NCI-H446 (cell line): ENCODE measurements at places on chromosomes 4 and X.

GRCh38 chrX:101957174-101957573 lies 25.3 kb upstream of the ZMAT1 start:
- no peak for DNase-seq

DNA sequence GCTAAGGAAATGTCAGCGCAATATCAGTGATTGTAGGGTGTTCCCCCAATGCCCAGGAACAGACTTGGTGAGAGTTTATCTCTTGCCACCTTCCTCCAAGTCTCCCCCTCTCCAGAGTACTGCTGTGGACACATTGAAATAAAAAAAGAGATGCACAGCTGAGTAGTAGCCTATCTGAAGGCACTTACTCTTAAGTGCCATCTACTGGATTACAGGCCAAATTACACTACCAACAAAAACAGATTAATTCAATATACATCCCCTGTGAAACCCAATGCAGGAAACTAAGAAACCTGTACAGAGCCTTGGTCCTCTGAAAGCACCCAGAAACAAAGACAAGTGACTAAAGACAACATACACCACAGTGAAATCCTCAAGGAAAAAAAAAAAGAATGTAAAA lies 460.3 kb downstream of the ZIC3 start:
- DNase-seq = no peak

- no peak for DNase-seq
Observed at GRCh38 chrX:103624111-103624510, 4.7 kb upstream of the TCEAL1 start.

DNA sequence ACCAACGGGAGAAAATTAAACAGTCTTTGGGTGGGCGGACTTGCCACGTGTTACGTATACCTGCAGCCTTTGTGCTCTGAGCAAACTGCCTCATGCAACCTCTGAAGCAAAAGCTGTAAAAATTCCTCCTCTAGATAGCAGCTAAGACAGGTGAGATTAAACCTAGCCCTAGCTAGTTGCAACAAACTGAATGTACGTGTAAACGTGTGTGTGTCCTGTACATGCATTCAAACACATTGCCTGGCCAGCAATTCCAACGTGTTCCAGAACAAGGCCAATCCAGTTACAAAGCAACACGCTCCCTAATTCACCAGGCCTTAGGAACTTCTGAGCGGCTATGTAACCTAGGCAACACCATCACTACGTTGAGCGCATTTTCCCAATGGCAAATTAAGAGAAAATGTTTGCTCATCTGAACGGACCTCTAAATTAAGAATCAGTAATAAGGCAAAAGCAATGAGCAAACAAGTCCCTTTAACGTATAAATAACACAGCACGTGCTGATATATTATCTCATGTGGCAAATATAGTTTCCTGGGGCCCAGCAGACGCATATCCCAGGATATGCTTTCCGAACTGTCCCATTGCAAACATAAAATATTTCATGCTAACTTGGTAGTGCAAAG lies 792 bp downstream of the PPID start:
- DNase-seq = no peak

- no peak for DNase-seq
Observed at GRCh38 chrX:19695884-19696283, 180.6 kb upstream of the MAP3K15 start.

DNA sequence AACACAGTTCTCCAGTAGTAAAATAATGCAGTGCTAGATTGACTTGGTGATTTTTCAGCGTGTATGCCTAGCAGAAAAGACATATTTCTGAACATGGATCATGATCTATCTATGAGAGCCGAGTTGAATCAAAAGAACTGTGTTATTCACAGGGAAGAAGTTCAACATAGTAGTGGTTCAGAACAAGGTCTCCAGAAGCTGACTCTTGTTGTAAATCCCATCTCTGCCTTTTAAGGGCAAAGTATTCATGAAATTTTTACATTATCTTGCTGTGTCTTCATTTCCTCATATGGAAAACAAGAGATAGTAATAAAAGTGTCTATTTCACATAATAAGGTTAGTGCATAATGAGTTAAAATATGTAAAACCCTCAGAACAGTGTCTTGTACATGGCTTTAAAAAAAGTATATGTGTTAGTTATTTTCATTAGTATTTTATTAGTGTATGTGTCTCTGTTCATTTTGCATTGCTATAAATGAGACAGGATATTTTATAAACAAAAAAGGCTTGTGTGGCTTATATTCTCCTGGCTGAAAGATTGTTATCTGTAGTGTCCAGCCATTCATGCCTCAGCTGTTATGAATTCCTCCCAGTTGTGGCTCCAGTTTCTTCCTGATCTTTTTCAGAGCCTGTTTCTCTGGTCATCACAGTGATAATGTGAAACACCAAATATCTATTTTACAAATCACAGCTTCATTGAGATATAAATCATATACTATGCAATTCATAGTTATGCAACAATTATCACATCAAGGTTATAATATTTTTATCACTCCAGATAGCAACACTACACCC lies 1351.2 kb downstream of the STIM2 start:
- DNase-seq = no peak

- peak; percentile 9 for DNase-seq
Observed at GRCh38 chr4:89254847-89255246, 52.8 kb downstream of the GPRIN3 start.

DNA sequence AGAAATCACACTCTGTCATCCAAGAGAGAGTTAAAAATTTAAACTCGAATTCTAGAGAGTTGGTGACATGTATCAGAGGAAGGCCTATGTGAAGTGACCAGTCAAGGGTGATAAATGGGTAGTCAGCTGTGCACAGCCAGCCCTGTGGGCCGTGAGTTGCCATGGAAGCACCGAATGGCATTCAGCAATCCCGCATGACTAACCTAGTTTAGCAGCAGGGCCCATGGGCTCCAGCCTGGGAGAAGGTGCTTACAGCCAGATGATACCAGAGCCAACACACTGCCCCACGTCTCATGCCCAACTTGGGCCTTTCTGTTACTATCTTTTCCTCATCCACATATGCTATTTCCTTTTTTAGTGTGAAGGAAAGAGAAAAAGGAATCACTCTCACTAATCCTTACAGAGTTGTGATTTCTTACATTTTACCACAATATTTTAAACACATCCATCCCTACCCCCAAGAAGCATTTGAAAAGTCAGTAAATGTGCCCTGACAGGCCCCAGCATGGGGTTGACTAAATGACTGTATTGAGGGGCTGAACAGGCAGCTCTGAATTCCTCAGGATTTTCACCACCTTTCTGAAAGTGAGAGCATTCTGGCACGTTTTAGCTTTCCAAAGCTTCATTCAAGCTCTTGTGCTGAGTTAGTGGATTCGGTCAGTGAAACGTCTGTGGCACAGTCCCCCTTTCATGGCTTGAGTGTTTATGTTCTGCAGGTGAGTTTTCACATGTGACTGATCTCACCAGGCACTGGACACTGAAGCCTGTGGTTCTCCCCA lies 104.2 kb downstream of the AFF1 start:
- DNase-seq = peak; percentile 88

DNA sequence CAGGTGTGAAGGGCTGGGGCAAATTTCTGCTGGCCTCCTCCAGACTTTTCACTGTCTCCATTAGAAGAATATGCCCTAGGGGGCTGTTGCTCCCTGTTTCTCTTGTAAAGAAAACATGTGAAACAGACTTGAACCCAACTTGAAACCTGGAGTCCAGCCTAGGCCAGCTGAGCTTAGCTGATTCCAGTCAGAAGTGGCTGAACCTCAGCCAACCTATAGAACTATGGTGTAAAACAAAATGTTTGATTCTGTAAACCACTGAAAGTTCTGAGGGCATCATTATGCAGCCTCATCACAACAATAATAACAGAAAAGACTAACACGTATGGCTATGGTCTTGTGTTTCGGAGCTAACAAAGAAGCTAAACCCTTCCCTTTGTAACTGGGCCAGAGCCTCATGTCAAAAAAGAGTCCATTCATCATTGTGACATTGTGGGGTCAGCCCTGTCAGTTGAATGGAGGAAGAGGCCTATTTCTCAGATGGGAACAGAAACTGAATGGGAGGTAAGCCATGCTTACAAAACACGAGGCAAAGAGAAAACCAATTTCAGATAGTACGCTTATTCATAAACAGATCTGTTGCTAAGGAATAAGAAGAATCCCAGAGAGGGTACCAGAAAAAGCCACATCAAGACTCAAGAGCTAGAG lies 34.1 kb downstream of the SETD7 start:
- DNase-seq = no peak

- no peak for DNase-seq
Observed at GRCh38 chrX:115449742-115450141, 111.2 kb upstream of the PLS3 start.

GRCh38 chrX:102745513-102745856 lies 24.9 kb downstream of the GPRASP3 start:
- DNase-seq = no peak

GRCh38 chrX:30301963-30302362 lies 7.2 kb downstream of the NR0B1 start:
- DNase-seq = no peak

- no peak for DNase-seq
Observed at GRCh38 chr4:11647433-11647832, 218.7 kb upstream of the HS3ST1 start.

DNA sequence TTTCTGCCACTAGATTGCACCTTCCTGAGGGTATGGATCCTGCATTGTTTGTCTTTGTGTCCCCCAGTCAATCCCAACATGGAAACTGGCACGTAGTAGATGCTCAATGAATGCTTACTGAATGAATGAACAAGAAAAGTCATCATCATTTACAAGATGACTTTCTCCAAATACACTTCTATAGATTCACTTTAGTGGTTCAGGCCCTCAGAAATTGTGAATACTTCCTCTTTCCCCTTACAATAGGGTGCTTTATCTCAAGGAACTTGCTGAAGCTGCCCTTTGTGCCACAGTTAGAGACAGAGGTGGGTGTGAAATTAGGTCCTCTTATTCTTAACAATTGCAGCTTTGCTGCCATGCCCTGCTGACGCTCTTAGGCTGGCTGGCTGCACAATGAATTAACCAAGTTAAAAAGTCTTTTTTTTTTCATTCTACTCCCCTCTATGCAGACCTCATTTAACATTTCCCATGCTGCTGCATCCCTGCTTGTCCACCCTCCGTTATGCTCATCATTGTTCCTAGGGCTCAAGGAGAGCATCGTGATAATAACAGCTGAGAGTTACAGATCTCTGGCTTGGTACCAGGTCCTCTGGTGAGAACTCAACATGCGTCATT lies 108.0 kb upstream of the ZNF518B start:
- DNase-seq = no peak

GRCh38 chr4:55781812-55782211 lies 37.8 kb upstream of the EXOC1L start:
- DNase-seq = no peak

- no peak for DNase-seq
Observed at GRCh38 chr4:42637867-42638266, 19.0 kb downstream of the ATP8A1 start.

DNA sequence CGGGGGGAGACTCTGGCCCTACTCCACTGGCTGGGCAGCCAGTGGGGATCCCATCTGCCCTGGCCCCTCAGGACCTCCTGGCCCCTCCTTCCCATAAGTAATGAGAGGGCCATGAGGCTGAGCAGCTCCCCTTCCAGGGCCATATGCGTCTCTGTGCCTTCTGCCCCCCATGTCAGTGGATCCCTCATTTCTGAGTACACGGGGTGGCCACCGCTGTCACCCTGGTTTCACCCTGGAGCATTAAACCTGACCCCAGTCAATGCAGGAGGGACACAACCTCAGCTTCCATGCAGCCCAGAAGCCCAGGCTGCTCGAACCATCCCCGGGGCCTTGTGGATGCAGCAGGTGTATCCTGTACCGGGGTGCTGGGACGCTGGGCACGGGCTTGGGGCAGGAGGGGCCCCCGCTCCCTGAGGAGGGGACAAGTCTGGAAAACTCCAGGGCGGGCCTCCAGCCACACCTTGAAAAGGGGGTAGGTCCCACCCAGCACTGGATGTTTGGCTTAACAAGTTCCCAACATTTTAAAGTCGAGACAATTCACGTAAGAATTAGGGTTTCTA lies 24.2 kb downstream of the ATP5ME start:
- no peak for DNase-seq

GRCh38 chr4:134078230-134078914 lies 123.2 kb downstream of the PABPC4L start:
- DNase-seq = no peak

- no peak for DNase-seq
Observed at GRCh38 chr4:3607690-3608552, 75.7 kb upstream of the LRPAP1 start.

- no peak for DNase-seq
Observed at GRCh38 chrX:34877436-34877835, 65.2 kb upstream of the FAM47B start.

DNA sequence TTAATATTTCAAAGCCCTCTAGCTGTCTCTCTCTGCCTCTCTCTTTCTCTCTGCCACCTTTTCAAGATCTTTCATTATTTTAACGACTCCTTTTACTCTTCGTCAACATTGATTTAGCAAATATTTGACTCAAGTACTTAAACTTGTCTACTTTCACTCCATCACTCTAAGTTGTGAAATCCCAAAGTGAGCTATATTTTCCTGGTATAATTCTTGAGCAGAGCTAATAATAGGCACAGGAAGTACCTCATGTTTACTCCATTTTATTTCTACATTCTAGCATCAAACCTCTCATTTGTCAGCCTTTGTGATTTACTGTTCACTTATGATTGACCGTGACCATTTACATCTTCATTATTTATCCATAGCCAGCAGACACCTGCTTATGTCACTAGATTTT lies 482.5 kb downstream of the RPA4 start:
- no peak for DNase-seq

- DNase-seq = peak; percentile 84
Observed at GRCh38 chr4:91325495-91325894, 978.3 kb upstream of the GRID2 start.

DNA sequence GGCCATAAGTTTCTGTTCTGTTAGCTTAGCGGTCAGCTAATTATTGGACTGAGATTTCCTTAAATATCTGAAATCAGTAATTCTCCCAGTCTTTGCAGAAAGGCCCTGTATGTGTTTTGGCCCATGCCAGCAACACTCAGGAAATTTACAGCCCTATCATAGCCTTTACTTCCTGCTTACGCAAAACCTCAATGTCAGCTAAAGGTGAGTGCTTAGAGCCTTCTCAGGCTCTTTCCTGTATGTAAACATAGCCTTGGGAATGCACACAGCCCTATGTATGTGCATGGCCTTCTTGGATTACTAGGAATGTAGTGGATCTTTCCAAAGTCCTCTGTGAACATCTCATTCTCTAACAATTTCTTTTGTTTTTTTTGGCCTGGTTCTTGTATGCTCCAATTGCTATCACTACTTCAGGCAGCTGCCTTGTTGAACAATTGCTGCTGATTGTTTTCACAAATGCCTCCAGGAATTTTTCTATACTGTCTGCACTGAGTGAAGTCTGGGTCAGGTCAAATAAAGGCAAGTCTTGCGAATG lies 200.0 kb downstream of the PPP1R2C start:
- no peak for DNase-seq

- DNase-seq = peak; percentile 75
Observed at GRCh38 chrX:44244008-44244407, 99.5 kb downstream of the EFHC2 start.

- no peak for DNase-seq
Observed at GRCh38 chrX:32480019-32480418, 731.3 kb downstream of the DMD start.

GRCh38 chrX:107008034-107008433 lies 8.0 kb upstream of the MORC4 start:
- DNase-seq = no peak
